ENCODE measurements at places on chromosomes 5 and 9. TPM values are rescaled to one million over a fixed set of nuclear protein-coding genes. Genes with fewer than 3 reads are reported as not detected.

The ROPN1L gene
- total RNA-seq: not detected

DNA sequence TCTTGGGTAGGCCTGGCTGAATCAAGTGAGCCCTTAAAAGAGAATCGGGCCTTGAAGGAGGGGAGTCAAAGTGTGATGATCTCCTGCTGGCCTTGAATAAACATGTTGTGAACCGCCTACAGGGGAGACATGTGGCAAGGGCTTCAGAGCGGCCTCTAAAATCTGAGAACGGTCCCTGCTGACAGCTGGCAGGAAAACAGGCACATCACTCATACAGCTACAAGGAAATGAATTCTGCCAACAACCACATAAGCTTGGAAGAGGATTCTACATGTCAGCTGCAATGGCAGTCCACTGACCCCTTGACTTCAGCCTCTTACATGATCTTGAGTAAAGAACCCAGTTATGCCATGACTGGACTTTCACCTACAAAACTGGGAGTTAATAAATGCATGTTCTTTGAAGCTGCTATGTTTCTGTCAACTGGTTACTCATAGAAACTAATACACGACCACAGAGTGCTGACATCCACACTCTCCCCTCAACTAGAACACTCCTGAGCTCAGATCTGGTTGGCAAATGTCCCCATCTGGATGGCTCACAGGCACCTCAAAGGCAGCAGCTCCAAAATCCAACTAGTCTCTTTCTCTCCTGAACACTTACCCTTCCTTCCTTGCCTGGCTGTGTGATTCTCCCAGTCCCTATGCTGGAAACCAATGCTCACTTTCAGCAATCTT, 333.1 kb downstream of the ASTN2 start:
- H3K36me3 ChIP-seq: no peaks in the 10 kb centered on the region
- no peak overlapping the region for H3K27ac ChIP-seq
- H3K4me3 ChIP-seq: no peak overlapping the region
- no peaks in the 10 kb centered on the region for H3K27me3 ChIP-seq

DNA sequence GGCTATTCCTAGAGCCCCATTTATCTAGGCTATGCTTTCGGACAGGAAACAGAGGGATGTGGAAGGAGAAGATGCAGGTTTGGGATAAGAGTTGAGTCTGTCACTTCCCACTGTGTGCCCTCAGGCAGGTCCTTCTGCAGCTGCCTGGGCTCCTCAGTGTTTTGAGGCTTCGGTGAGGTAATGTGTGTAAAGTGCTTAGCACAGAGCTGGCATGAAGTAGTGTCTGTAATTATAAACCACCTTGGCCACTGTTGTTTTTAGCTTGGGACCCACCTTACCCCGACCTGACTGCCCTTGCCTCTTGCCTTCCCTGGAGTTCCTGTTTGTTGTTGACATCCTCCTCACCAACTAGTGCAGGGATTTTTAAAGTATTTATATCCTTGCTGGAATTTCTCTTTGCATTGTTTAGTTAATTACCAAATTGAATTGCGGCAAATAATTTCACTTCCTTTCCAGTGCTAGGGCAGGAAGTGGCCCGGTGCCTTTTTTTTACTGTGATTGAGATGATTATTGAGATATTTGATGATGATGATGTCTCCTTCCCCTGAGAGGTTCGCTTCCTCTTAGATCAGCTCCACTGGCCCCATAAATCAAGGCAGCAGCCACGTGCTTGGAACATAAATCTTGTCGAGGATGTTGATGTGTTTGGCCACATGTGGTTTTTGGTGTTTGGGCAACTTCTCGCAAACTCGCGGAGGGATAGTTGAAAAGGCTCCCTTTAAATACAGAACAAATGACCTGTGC, 38.3 kb upstream of the DAB2IP start:
- H3K36me3 ChIP-seq: no peaks in the 10 kb centered on the region
- H3K4me3 ChIP-seq: no peak overlapping the region
- H3K4me1 ChIP-seq: no peaks in the 10 kb centered on the region
- H3K27ac ChIP-seq: no peak overlapping the region

DNA sequence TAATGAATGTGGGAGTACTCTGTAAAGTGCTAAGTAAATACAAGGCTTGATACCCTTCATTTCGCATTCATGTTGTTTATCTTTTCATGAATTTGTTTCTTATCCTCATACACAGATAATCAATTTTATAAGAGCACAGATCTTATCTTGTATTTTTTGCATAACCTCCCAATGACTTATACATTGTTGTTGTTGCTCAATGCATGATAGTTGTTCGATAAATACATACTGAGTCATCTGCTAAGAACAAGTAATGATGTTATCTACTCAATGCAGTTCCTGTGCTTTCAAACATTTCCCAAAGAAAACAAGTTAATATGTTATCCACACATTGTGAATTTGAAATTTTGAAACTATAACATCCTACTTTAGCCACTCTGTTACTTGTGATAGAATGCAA, 60.7 kb downstream of the TAF11L14 start:
- no peaks in the 10 kb centered on the region for H3K36me3 ChIP-seq
- no peak overlapping the region for H3K4me3 ChIP-seq
- no peak for DNase-seq
- no peaks in the 10 kb centered on the region for H3K4me1 ChIP-seq
- no peak overlapping the region for H3K27ac ChIP-seq
- peaks cover 1% of the 10 kb centered on the region for H3K27me3 ChIP-seq

- no peaks in the 10 kb centered on the region for H3K36me3 ChIP-seq
- no peaks in the 10 kb centered on the region for H3K4me1 ChIP-seq
- H3K27ac ChIP-seq: no peak overlapping the region
These were observed 4.5 kb downstream of the AK6 start for GRCh38 chr5:69364850-69365249.

DNA sequence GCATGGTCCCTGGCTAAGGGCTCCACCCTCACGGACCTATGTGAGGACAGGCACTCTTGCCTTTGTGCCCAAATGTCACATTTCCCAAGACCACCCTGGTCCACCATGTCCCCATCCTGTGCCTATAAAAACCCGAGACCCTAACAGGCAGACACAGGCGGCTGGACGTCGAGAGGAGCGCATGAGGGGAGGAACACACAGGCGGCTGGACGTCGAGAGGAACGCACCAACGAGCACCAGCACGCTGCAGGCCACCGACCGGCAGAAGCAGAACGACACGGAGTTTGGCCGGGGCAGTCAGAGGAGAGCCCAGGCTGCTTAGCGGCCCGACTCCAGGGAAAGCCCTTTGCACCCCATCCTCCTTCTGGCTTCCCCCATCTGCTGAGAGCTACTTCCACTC, 119.9 kb downstream of the ADAMTS2 start:
- H3K4me1 ChIP-seq: no peaks in the 10 kb centered on the region
- DNase-seq: peak; percentile 64
- no peak overlapping the region for H3K27ac ChIP-seq
- no peak overlapping the region for H3K4me3 ChIP-seq
- no peaks in the 10 kb centered on the region for H3K36me3 ChIP-seq

GRCh38 chr5:111271885-111272284, 47.7 kb downstream of the CAMK4 start:
- no peaks in the 10 kb centered on the region for H3K4me1 ChIP-seq
- no peaks in the 10 kb centered on the region for H3K36me3 ChIP-seq
- peaks cover 1% of the 10 kb centered on the region for H3K27me3 ChIP-seq
- no peak overlapping the region for H3K27ac ChIP-seq
- no peak for DNase-seq

The CATSPER3 gene
- total RNA-seq: 0.63 TPM

DNA sequence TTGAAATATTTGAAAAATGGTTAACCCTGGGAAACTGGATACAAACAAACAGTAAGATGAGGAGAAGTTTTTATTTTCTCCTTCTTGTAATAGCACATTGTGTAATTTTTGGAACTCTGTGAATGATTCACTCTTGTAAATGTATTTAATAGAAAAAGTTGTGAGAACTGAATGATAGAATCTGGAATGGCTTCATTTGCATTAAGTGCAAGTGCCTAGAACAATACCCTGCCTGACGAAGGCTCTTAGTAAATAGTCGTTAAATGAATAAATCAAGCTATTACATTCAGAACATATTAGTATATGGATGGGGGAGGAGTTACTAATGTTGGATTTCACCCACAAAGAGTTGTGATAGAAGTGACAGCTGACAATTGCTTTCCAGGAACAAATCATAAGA, 442.5 kb downstream of the EFNA5 start:
- no peak overlapping the region for H3K4me3 ChIP-seq
- no peaks in the 10 kb centered on the region for H3K27me3 ChIP-seq
- no peak for DNase-seq
- no peaks in the 10 kb centered on the region for H3K4me1 ChIP-seq

The CHD1 gene
- total RNA-seq: 44.1 TPM

- H3K4me3 ChIP-seq: no peak overlapping the region
- DNase-seq: peak; percentile 59
- H3K27ac ChIP-seq: no peak overlapping the region
- H3K27me3 ChIP-seq: no peaks in the 10 kb centered on the region
- H3K36me3 ChIP-seq: no peaks in the 10 kb centered on the region
These were observed 53.9 kb upstream of the PHYKPL start for GRCh38 chr5:178286226-178287090.

DNA sequence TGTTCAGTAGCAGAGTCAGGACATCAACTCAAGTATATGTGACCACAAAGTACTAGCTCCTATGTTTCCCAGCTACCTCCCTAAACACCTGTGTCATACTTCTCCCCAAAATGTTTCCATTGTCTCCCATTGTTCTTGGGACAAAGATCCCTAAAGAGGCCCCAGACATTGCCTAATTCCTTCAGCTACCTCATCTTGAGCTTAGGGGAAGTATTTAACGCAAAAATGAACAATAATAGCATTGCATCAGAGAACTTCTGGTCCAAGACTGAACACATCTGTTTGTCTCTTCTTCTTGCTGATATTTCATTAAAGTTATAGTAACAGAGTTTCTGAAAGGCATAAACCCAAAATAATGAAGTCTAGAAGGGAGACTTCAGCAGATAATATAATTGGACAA, 430.8 kb downstream of the MTRR start:
- H3K36me3 ChIP-seq: no peaks in the 10 kb centered on the region
- H3K4me3 ChIP-seq: no peak overlapping the region
- no peaks in the 10 kb centered on the region for H3K27me3 ChIP-seq
- no peak for DNase-seq

The OCLN gene
- total RNA-seq: 2.1 TPM

Data from aorta (tissue), 5 donors.